ENCODE measurements at places on chromosomes 2 and 18. TPM values are rescaled to one million over a fixed set of nuclear protein-coding genes. Genes with fewer than 3 reads are reported as not detected.

The RSAD2 gene
- not detected for total RNA-seq

The MRO gene
- total RNA-seq, result not detected

DNA sequence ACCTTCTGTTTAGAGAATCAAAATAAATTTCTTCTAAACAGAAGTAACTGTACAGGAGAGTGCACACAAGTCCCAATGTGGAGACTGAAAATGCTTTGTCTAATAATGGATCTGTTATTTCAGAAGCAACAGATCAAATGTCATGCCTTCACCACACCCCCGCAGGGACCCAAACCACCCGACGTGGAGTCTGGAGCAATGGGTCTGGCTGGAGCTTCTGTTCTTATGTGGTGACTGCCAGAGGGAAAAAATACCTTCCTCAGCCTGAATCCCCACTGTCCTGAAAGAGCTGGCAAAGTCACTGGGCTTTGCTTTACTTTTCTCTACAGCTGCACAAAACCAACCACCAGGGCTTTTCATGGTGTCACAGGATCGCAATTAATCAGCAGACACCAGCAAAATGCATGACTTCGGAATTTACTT is 119.0 kb upstream of the ZFP36L2 start:
- no peaks in the 10 kb centered on the region for H3K36me3 ChIP-seq
- DNase-seq, result no peak
- peaks cover 44% of the 10 kb centered on the region for H3K4me1 ChIP-seq
- no peak overlapping the region for H3K4me3 ChIP-seq

DNA sequence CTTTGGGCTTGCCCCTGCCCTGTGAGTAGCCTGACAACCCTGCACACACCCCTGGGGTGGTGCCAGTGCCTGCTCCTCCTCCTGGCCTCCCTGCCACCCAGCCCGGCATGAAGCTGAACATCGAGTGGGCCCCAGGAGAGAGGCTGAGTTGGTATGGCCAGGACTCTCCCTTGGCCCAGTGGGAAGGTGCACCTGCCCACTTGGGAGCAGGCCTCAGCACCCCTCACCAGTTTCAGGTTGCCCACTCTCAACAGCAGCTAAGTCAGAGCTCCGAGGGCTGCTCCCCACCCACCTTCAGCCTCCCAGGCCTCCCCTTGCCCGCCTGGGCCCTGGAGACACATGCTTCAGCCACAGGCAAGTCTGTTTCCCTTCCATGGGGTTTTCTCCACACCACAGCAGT is 203.1 kb downstream of the KLHL29 start:
- H3K4me3 ChIP-seq, result no peak overlapping the region
- H3K4me1 ChIP-seq, result peaks cover 2% of the 10 kb centered on the region
- H3K36me3 ChIP-seq, result peaks cover 2% of the 10 kb centered on the region
- no peaks in the 10 kb centered on the region for H3K27me3 ChIP-seq
- no peak for DNase-seq

DNA sequence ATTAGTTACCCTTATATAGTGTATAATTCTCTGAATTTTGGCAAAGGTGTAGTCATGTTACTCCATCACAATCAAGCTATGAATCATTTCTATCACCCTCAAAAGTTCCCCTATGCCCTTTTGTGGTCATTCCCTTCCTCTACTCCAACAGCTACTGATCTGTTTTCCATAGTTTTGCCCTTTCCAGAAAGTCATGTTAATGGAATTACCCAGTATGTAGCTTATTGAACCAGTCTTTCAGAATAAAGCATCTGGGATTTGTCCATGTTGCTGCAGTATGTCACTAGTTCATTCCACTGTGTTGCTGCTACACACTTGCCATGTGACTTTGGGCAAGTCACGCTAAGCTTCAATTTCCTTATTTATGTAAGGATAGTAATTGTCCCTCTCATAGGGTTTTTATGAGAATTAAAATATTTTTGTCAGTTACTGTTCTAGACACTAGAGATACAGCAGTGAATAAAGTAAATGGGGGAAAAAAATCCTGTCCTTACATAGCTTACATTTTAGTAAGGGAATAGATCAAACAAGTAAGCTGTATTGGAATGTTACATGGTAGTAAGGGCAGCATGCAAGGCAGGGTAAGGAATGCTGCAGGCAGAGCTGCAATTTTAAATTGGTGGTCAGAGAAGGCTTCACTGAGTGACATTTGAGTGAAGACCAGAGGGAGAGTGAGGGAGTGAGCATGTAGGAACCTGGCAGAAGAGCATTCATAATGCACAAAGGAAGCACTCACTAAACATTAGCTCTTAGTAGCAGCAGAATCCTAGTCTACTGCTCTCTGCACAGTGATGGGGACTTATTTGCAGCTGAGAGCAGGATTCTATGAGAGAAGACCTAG is 80.3 kb upstream of the TSPYL6 start:
- DNase-seq, result peak; percentile 92
- peaks cover 8% of the 10 kb centered on the region for H3K4me1 ChIP-seq
- no peaks in the 10 kb centered on the region for H3K27me3 ChIP-seq
- H3K36me3 ChIP-seq, result no peaks in the 10 kb centered on the region
- peak overlapping the region; percentile 60 for H3K27ac ChIP-seq

The KLHL14 gene
- total RNA-seq, result not detected

- no peaks in the 10 kb centered on the region for H3K36me3 ChIP-seq
- H3K27ac ChIP-seq, result no peak overlapping the region
- no peak overlapping the region for H3K4me3 ChIP-seq
- H3K4me1 ChIP-seq, result 0 out of 2 replicates have a peak, but pooled peaks cover 2% of the 10 kb centered on the region
- H3K27me3 ChIP-seq, result no peaks in the 10 kb centered on the region
Observed at GRCh38 chr18:43681661-43682060, 404.4 kb upstream of the SYT4 start.

DNA sequence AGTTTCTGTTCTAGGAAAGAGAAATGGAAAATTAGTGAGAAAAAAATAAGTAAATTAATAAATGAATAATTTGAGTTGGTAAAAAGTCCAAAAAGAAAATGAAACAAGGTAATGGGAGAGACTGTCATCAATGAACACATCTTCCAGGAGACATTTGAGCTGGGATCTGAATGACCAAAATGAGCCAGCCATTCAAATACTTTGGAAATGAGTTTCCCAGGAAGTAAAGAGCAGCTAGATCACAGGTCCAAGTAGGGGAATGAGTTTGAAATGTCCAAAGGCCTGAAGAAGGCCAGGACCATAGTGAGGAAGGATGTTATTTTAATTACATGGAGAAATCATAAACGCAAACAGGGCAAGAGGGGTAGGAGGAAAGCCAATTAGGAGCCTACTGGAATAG is 6.6 kb upstream of the DNAH7 start:
- no peaks in the 10 kb centered on the region for H3K27me3 ChIP-seq
- H3K27ac ChIP-seq, result no peak overlapping the region
- no peak overlapping the region for H3K4me3 ChIP-seq
- H3K36me3 ChIP-seq, result no peaks in the 10 kb centered on the region

The DSG1 gene
- not detected for total RNA-seq

- H3K27me3 ChIP-seq, result no peaks in the 10 kb centered on the region
- H3K4me3 ChIP-seq, result no peak overlapping the region
- no peaks in the 10 kb centered on the region for H3K4me1 ChIP-seq
- peak; percentile 8 for DNase-seq
Observed at GRCh38 chr18:51867767-51868166, 472.2 kb upstream of the DCC start.

GRCh38 chr2:236163471-236164200 is 4.5 kb downstream of the GBX2 start:
- peaks cover 2% of the 10 kb centered on the region for H3K4me1 ChIP-seq
- no peak for DNase-seq
- peak overlapping the region; percentile 18 for H3K4me3 ChIP-seq
- H3K36me3 ChIP-seq, result no peaks in the 10 kb centered on the region
- no peak overlapping the region for H3K27ac ChIP-seq

DNA sequence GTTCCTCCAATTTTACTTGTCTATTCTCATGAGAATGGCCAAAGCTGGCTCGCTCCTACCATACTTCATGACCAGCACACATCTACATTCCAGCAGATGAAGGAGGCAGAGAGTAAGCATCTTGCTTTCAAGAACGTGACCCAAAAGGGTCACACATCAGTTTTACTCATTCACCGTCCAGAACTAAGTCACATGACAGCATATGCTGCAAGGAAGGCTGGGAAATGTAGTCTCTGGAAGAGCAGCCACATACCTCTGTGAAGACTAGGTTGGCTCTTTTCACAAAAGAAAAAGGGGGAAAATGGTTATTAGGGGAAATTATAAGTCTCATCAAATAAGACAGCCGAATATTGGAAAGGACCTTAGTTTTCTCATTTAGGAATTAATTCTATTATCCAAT is 835.3 kb downstream of the EPHA4 start:
- no peak overlapping the region for H3K27ac ChIP-seq
- H3K4me3 ChIP-seq, result no peak overlapping the region

- H3K27ac ChIP-seq, result no peak overlapping the region
- H3K4me1 ChIP-seq, result no peaks in the 10 kb centered on the region
- no peak for DNase-seq
- H3K4me3 ChIP-seq, result no peak overlapping the region
- H3K36me3 ChIP-seq, result no peaks in the 10 kb centered on the region
Observed at GRCh38 chr18:79548621-79548985, 131.0 kb upstream of the CTDP1 start.

DNA sequence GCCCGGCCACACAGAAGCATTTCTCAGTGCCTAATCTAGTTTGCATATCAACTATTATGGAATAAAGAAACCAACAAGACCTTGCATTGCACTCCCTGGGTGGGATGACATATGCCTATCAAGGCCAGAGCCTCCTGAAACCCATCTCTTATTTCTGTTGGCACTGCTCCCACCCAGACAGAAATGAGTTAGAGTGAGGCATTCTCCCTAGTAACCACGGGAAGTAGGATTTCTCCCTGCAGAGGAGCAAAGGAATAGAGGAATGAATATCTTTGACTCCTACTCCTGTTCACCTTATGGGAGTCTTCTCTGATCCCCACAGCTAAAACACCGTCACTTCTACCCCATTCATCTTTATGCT is 24.2 kb upstream of the SCYGR1 start:
- no peak overlapping the region for H3K27ac ChIP-seq
- no peak overlapping the region for H3K4me3 ChIP-seq
- H3K27me3 ChIP-seq, result no peaks in the 10 kb centered on the region
- H3K36me3 ChIP-seq, result no peaks in the 10 kb centered on the region
- H3K4me1 ChIP-seq, result peaks cover 4% of the 10 kb centered on the region
- peak; percentile 36 for DNase-seq

DNA sequence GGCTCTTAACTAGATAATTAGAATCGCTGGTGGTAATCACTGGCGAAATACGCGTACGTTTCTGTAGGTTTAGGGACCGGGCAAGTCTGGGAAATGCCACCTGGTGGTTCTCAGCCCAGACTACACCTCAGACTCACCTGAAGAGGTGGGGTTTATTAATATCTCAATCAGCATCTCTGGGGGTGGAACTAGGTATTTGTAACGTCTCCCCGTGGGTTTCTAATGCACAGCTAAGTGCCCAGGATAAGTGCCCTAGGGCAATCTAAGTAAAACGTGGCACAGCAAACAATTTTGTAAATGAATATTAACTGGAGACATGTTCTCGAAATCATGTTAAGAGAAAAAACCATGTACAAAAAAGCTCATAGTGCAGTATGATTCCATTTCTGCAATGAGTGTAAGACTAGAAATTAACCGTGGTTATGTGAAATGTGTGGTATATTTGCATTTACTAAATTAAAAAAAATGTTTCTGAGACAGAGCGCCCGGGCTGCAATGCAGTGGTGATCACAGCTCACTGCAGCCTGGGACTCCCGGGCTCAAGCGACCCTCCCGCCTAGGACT is 760 bp upstream of the CNOT11 start:
- H3K4me3 ChIP-seq, result peak overlapping the region; percentile 68
- peaks cover 12% of the 10 kb centered on the region for H3K4me1 ChIP-seq
- H3K27ac ChIP-seq, result peak overlapping the region; percentile 87
- H3K36me3 ChIP-seq, result no peaks in the 10 kb centered on the region
- no peak for DNase-seq

DNA sequence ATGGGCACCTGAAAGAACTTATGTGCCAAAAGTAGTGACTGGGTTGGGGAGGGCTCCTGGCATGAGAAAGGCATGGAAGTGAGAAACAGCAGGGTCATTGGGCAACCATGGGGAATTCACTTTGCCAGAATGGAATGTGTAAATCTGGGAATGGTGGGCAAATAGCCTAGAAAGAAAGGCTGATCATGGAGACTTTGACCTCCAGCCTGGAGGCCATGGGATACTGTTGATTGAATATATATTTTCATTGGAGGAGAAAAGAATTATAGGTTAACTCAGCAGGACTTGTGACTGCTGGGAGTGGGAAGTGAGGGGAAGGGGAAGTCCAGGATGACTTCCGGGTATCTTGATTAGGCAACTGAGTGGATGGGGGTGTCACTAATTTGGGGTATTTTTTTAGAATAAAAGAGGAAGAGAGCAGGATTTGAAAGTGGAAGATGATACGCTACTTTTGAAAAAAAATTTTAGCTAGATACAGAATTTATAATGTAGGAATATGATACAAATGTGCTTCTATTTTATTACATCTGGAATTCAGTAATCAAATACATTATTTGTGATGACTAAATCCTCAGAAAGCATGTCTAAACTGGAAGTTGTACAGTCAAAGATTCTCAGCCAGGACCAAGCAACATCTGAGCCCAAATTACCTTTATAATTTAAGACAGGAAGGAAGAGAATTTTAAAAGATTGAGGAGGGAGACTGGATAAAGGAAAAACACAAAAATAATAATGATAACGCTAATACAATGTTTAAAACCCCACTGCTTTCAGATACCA is 116.2 kb downstream of the GATA6 start:
- no peaks in the 10 kb centered on the region for H3K36me3 ChIP-seq
- no peaks in the 10 kb centered on the region for H3K27me3 ChIP-seq
- no peak overlapping the region for H3K4me3 ChIP-seq
- DNase-seq, result no peak

- H3K36me3 ChIP-seq, result no peaks in the 10 kb centered on the region
- peaks cover 4% of the 10 kb centered on the region for H3K27me3 ChIP-seq
- no peak overlapping the region for H3K4me3 ChIP-seq
- DNase-seq, result no peak
Observed at GRCh38 chr2:161269111-161269510, 39.1 kb upstream of the PSMD14 start.

- no peaks in the 10 kb centered on the region for H3K36me3 ChIP-seq
- peak overlapping the region; percentile 69 for H3K27ac ChIP-seq
- peaks cover 2% of the 10 kb centered on the region for H3K27me3 ChIP-seq
- DNase-seq, result peak; percentile 93
Observed at GRCh38 chr2:11154923-11155380, 315 bp upstream of the SLC66A3 start.

GRCh38 chr2:127591221-127591923 is 54.6 kb upstream of the GPR17 start:
- no peaks in the 10 kb centered on the region for H3K36me3 ChIP-seq
- peaks cover 7% of the 10 kb centered on the region for H3K27me3 ChIP-seq
- DNase-seq, result peak; percentile 51
- no peak overlapping the region for H3K27ac ChIP-seq

The IGFBP5 gene
- 392 TPM for total RNA-seq

The TMSB10 gene
- total RNA-seq, result 842 TPM

The CNRIP1 gene
- total RNA-seq, result 25.6 TPM

The IL18RAP gene
- not detected for total RNA-seq

The CHRNA1 gene
- total RNA-seq, result 0.90 TPM

Measured in IMR-90 (cell line).